ENCODE measurements at places on chromosomes 16 and 17.

- no peak for DNase-seq
Observed at GRCh38 chr17:73494950-73495349, 149.3 kb downstream of the SDK2 start.

DNA sequence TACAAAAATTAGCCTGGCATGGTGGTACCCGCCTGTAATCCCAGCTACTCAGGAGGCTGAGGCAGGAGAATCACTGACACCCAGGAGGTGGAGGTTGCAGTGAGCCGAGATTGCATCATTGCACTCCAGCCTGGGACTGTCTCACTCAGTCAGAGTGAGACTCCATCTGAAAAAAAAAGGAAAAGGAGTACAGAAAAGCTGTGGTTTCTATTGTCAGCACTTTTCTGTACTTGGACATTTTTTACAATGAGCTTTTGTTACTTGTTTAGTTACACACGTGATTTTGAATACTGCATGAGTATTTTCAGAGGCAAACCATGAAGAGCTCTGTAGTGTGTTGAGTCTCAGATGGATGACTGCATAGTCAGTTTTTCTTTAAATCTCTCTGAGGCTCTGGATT is 26.3 kb downstream of the ZC3H18 start:
- no peak for DNase-seq

DNA sequence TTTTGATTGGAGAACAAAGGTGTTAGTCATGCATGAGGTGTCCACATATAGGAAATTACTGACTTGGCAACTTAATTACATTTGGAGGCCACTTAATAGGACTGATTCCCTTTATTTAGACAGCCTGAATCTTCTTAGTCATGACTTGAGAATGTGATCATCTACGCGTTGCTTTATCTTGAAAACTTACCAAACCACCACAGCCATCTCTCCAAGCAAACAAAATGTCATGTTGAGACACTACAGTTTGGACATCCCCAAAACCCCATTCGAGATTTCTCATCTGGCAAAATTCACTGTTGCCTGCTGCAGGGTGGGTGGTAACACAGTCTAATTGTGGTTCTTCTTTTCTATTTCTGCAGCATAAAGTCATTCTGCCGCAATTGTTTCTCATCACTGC is 176.5 kb upstream of the CDH5 start:
- no peak for DNase-seq

- DNase-seq, result no peak
Observed at GRCh38 chr17:14442798-14443528, 142.1 kb downstream of the HS3ST3B1 start.

GRCh38 chr16:86880316-86881117 is 302.2 kb downstream of the FOXL1 start:
- DNase-seq, result no peak
